ENCODE measurements at places on chromosomes 2 and 18.

DNA sequence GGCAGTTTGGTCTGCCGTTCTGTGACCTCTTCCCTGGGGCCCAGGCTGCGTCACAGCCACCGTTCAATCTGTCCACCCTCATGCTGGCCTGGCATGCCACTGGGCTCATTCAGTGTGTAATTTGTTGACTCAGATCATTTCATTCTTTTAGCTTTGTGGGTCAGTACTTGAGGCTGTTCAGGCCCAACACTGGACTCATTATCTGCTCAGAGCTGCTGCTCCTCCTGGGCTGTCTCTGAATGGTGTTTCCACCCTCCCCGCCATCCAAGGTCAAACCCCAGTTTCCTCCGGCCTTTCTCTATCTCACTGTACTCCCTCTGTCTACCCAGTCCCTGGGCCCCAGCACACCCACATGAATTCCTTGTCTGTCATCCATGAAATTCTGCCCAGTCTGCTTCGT is 152.4 kb upstream of the NCK2 start:
- no peak for DNase-seq

DNA sequence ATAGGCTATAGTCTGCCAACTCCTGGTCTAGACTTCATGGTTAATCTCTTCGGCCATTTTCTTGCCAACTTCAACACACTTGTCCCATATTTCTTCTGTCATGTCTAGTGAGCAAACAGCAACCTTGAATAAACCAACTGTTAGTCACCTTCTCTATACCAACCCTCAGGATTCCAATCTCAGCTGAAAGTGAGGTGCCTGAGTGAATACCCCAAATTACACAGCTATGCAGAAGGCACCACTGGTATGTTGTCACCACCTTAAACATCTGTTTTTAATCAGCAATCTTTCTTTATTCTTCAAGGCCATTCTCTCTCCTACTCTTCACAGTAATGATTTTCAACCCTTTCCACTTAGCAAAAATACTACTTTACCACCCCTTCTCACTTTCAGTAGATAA is 39.3 kb downstream of the THOC1 start:
- no peak for DNase-seq

- DNase-seq = peak; percentile 51
Measured at GRCh38 chr2:96801005-96801785, 14.9 kb upstream of the CNNM3 start.

DNA sequence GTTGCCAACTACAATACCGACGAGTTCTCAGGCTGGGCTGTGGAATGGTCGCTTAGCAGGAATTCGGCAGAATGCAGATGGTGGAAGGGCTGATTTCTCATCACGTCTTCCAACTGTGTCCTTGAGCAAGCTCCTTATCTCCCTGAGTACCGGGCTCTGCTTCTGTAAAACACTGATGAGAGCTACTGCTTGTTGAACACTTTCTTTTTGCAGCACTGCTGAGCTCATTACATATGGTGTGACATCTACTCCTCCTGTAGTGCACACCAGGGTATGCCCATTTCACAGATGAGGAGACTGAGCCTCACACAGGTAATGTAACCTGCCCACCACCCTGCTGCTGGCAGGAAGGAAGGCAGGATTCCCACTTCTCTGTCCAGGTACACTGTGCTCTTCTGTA is 8.3 kb downstream of the IL1R2 start:
- no peak for DNase-seq

DNA sequence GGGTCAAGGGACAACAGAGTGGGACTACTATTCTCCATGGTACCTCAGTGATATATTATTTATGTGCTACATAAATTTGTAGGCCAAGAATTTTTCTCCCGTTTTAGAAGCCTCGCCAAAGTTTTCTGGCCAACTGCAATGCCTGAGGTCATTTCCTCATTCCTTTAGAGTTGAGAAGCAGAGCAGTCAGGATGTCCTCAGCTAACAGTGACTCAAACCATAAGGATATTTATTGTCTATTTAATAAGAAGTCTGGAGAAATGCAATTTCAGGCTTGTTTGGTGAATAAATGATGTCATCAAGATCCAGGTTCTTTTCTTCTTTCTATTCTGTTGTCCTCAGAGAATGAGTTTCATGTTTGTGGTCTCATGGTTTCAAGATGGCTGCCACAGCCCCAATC is 91.0 kb downstream of the ADCYAP1 start:
- DNase-seq = no peak

DNA sequence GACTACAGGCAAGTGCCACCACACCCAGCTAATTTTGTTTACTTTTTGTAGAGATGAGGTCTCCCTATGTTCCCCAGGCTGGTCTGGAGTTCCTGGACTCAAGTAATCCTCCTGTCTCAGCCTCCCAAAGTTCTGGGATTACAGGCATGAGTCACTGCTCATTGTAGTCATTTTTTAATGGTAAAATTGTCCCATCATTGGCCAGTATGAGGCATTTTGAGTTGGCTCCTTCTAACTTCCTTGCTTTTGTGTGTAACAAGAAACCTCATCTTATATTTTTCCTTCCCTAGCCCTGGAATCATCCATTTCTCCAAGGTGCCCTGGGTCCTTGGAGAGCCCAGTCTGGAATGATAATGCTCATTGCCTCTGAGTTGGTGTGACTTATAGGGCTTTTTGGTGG is 148.5 kb downstream of the INHBB start:
- DNase-seq = no peak

- no peak for DNase-seq
Measured at GRCh38 chr2:20093263-20094141, 42.1 kb upstream of the LAPTM4A start.

DNA sequence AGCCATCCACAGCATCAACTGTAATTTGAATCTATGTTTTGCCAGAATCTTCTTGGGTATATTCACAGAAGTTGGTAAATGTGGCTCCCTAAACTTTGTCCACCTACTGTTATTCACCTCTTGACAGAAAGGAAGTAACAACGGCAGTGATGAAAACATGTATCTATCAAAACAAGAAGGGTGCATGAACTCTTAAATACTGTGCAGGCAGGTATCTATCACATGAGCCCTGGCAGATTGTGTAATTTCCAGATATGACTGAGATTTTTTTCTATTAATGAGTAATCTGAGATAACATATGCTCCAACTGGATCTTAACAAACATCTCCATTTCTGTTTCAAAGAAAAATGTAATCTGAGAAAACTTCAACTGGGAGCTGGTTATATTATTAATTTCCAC is 36.6 kb downstream of the SFT2D3 start:
- no peak for DNase-seq

DNA sequence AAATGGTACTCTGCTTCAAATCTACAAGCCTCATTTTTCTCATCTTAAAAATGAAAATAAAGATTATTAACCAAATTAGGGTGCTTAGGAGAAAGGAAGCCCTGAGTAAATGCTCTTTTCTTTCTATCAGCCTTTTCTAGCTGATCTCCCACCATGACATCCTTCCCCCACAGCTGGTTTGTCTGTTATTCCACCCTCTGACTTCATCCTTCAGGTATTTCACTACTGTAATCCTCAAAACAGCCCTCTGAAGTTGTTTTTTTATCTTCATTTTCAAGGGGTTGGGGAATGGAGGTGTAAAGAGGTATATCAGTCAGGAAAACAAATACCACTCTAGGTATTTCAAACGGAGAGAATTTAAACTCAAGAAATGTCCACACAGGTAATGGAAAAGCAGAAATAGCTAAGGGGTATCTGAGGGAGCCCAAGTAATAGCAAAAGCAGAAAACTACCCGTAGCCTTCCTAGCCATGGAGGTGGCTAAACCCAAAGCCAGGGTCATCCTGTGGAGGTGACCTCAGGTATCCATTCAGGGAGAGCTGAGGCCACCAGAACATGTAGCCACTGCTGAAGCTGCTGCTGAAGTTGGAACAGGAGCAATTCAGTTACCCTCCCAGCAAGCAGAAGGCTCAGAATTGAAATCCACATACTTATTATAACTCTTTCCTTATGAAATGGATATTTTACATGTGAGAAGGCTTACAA is 990.9 kb upstream of the ACVR2A start:
- DNase-seq = no peak

GRCh38 chr2:45938649-45939511 is 287.4 kb downstream of the PRKCE start:
- DNase-seq = no peak

- DNase-seq = no peak
Measured at GRCh38 chr2:148967578-148967977, 70.9 kb upstream of the LYPD6B start.

Data from stimulated activated CD8-positive, alpha-beta memory T cell treated with anti-CD3 and anti-CD28 coated beads, Interleukin-12 subunit alpha, Interleukin-12 subunit beta, amount 100 ng/mL, for 4 hours (primary cell).